Psoas muscle (tissue), 8 donors: ENCODE measurements at places on chromosomes 16 and 17.

DNA sequence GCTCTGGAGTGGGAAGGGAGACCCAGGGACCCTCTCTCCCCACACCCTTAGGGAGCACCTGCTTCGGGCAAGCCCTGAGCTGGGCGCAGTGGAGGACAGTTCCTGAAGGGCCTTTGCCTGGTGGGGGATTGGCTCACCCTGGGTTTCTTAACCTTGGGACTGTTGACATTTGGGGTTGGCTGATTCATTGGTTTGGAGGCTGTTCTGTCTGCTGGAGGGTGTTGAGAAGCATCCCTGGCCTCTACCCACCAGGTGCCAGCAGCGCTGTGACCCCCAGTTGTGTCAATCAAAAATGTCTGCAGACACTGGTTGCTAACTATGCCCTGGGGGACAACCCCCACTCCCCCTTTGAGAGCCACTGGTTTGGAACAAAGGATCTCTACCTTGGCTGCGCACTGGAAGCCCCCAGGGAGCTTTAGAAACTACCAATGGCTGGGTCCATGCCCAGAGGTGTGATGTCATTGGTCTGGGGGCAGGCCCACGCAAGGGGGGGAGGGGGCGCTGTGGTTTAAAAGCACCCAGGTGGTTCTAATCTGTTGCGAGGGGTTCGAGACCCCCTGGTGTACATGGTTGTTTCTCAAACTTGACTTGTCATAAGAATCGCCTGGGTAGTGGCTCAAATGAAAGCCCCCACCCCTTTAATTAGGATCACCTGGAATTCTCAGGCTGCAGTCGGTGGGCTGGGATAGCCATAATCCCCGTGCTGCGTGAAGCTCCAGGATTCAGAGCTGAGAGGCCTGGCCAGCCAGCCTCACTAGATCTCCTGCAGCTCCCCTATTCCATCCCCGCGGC is 151.9 kb upstream of the GSE1 start:
- DNase-seq, result peak; percentile 70

DNA sequence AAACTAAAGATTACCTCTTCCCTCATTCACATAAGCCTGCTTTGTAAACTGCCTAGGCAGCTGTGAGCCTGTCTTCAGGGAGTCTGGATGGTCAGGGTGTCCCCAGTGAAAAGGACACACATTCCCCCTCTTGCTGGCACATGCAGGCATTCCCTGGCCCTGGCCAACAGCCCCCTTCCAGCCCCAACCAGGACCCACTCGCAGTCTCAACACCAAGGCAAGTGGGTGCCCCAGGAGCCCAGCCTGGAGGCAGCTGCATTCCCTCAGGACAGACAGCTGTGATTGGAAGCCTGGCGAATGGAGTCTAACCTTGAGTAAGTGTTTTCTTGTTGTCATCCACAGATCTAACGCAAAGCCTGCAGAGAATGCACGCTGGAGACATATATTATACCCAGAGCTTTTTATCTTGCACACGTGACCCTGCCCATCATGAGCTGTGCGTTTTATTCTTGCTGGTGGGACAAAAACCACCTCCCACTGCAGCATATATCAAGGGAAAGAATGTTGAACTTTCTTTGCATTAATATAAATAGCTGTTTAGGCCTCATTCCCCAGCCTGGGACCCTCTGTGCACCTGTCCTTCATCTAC is 95.0 kb upstream of the LHX1 start:
- no peak for DNase-seq

- no peak for DNase-seq
Measured at GRCh38 chr16:86984991-86985647, 332.1 kb downstream of the C16orf95 start.

GRCh38 chr17:76160896-76161528 is 20.0 kb upstream of the FOXJ1 start:
- no peak for DNase-seq

DNA sequence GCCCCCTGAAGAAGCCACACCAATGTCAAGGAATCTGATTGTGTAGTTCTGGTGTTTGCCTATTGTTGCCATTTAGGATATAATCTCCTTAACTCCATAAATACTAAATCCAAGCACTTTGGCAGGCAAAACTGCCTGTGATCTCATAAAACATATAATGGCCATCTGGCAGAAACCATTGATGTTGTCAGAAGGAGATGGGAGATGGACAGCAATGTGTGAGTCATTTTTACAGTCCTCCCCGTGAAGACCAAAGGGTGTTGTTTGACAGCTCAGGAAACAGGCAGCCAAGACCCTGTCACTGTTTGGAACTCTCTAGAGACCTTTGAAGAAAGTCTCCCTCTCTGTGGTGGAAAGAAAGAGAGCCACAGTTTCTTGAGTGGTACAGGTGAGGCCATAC is 454.1 kb downstream of the HS3ST3B1 start:
- no peak for DNase-seq
